CD4-positive, alpha-beta T cell treated with Interferon gamma for 1 hour (primary cell): ENCODE measurements at places on chromosomes 5 and 9.

DNA sequence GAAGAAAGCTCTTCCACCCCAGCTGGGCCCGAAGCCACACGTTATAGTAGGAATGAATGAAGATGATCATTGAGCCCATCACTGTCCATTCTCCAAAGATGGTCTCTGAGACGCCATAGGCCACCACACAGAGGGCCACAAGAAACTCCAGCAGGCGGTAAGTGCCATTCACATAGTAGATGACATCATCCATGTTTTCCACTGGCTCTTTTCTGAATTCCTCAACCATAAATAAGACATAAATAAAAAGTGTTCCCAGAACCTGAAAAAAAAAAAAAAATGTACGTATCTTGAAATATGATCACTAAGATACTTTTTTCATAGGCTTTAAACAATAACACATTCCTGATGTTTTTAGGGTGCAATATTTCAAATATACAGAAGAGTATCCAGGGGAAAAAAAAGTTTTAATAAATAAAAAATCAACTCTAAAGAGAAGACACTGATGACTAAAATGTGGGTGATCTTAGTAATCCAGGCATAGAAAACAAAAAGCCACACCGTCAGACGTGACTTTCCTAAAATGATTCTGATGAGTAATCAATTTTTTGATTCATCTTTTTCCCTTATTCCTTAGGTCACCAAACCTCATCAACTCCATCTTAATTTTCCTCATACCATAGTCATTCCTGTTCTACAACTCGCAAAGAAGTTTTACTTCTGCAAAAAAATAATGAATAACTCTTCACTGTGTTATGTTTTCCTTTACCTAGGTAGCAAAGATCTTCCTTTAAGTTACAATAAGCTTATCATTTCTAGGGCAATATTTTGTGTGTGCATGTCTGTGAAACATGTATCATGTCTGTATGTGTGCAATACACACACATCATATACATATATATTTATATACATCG, 47.8 kb downstream of the RNF145 start:
- no peak for DNase-seq

DNA sequence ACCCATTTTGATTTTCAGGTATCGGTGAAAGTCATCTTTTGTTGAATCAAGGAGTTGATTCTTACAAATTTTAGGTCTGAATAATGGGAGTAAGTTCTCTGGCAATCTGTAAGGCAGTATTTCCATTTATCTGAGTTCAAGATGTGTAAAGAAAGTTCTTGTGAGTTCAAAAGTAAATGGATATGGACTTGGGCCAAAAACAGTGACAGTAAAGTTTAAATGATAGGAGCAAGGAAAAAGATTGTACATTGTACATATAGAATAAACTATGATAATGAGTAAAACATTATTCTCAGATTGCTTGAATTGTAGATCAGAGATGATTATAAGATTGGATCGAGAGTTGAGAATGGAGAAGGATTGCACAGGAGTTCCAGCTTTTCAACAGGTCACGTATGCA, 329.3 kb downstream of the PJA2 start:
- no peak for DNase-seq

DNA sequence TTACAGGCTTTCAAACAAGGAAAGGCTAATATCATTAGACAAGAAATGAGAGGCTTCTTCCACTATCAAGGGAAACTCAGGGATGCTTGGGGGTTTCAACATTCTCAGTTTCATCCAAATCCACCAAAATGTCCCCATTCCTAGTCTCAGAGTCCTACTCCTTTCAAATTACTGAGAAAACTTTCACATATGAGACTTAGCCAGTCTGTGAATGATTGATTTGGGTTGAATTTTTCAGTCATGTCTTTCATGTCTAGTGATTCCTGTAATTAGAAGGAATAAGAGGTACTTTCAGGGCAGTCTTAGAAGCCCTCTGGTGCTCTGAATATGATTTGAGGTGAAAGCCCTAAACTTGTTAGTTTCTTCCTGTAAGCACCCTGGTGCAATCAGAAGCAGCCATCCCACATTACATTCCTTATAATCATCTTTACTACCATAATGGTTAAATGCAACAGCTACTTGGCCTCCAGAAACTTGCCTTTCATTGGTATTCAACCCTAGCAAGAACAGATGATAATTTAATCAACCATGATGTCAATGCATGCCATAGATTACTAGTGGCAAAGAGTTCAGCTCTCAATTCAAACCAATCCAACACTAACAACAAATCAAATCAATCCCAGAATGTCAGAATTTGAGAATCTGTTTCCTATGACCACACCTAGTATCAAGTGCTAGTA, 50.7 kb upstream of the RIC1 start:
- no peak for DNase-seq

DNA sequence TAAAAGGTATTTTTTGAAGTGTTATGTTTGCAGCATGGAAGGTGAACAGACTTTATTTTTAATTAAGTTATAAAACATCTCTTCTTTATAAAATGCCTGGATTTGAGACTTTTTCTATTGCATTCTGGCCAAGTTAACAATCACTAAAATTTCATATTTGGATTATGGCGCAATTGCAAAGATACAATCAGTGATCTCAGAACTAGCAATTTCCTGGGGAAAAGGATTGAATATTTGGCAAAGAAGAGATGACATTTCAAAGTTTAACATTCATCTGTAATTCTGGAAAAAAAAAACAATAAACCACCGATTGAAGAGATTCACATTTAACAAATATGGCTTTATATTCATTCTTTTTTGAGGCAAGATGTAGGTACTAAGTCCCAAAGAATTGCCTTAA, 378.0 kb downstream of the LRRC70 start:
- no peak for DNase-seq

DNA sequence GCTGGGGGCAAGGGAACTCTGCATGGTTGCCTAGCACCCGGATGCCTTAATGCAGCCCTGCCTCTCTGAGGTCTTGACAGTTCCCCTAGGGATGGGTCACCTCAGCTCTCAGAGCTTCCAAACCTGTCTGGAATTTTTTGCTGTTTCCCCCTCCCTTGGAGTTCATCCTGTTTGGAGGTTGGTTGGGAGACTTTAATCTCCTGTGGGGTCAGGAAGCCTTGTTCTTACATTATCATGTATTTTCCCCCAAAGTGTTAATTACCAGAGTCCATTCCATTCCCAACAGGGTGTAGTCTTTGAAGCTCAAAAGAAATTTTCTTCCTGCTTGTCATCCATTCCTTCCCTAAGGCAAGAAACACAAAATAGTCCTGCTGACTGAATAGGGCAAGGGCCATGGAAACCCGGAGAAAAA, 150.3 kb upstream of the SPRY4 start:
- DNase-seq = no peak

DNA sequence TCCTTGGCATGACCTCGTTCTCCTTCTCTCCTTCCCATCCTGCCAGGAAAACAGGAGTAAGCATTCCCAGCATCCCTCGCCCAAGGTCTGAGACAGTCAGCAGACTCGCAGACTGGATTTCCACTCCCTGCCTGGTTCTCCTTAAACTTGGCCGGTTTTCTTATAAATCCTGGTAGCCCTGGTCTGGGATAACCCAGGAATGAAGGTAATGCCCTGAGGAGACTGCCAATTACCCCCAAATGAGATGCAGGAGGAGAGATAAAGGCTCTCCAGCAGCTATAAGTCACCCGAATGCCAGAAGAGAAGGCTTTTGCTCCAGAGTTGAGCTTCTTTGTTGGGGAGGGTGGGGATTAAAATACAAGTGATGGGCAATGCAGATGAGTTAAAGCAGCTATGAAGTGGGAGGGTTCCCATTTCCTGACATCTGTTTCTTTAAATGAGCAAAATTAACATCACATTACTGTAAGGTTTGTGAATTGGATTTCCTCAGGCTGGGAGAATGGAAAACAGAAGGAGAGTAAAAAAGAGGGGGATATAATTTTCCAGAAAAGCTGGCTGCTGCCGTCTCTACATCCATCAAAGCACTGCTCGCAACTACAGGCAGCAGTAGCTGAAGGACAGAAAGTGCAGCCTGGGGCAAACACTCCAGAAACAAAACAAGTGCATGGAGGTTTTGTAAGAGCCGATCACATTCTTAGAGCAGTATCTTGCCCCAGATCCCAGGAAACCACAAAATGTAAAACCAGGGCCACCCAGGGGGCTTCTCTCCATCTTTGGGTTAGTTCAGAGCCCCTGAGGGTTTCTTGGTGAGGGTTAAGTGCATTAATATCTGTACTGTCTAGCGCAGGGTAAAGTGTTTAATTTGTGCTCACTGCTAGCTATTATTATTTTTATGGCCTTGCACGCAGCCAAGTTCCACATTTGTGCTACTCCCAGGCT, 177.6 kb upstream of the PANK3 start:
- no peak for DNase-seq

DNA sequence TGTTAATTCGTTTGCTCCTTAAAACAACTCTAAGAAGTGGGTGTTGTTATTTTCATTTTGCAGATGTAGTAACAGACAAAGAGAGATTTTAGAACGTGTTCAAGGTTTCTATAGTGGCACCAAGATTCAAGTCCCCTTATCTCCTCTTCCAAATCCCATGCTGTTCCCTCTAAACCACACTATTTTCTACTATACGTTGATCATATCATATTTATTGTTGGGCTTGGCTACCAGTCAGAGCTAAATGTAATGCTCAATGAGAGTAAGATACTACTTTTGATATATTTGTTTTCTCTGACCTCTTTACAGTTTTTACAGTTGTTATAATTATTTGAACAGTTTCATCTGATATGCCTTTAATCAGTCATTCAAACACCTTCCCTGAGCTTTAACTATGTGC, 212.9 kb downstream of the EFNA5 start:
- no peak for DNase-seq

DNA sequence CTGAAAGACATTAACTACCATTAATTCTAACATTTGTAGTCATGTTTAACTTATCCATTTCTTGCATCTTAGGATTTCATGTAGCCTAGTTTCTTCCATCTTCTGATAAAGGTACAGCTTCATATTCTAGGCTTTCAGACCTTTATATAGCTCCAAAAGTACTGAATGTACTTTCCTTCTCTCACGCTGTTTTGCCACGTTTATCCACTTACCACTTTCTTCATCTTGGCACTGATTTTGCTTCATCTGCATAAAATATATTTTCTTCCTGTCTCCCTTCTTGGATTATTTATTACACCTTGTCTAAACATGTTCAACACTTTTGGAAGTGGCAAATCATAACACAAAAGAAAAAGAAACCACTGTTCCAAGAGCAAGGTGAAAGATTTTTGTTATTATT, 553.8 kb downstream of the DTWD2 start:
- no peak for DNase-seq

GRCh38 chr5:1507457-1507856, 16.3 kb downstream of the LPCAT1 start:
- DNase-seq = no peak

GRCh38 chr5:152051499-152052454, 127.1 kb upstream of the GLRA1 start:
- no peak for DNase-seq

- no peak for DNase-seq
These were observed 22.2 kb downstream of the SH3GL2 start for GRCh38 chr9:17600962-17601593.

DNA sequence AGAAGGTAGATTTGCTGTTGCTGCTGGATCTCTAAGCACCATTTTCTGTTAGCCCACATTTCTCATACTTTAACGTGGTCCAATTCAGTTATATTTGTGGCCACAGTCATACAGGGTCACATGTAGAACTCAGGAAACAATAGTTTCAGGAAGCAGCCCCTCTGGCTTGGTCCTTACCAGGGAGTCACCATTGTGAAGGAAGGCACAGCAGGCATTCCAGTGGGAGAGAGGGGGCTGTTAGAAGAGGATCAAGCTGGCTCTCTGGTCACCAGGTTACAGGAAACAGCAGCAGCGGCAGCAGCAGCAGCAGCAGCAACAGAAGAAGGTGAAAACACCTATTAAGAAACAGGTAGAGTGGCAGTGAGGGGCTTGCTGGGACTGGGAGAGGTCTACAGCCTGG, 14.5 kb downstream of the C9orf43 start:
- DNase-seq = no peak

DNA sequence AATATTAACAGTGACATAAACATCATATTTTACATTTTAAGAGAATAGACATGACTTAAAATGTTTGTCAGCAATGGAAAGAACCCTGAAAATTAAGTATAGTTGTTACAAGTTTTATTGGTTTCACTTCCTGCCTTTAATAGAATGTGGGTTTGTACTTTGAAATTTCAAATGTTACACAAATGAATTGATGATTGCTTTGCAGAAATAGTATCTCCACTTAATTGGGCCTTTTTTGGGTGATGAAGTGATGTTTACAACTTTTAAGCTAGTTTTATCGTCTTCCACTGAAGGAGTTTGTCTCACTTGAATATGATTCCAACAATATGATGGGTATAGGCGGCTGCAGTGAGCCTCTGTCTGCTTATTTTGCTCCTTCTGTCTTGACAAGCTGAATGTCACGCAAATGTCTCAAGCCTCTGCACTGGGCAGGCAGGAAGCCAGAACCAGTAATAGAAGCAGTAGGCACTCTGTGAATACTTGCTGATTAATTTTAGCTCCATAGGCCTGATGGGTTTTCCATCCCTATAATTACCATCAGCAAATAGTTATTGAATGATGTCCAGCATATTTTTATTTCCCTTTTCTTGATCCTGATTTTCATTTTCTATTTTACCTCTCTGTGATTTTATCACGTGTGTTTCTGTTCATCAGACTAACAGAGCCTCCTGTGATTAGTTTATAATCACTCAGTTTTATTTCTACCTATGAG, 10.6 kb upstream of the NR3C1 start:
- DNase-seq = no peak

- DNase-seq = peak; percentile 68
These were observed 18.7 kb upstream of the PIK3R1 start for GRCh38 chr5:68196876-68197275.

GRCh38 chr9:72898360-72898759, 54.5 kb downstream of the ALDH1A1 start:
- no peak for DNase-seq

GRCh38 chr5:60826653-60827052, 17.4 kb downstream of the ELOVL7 start:
- no peak for DNase-seq

- DNase-seq = no peak
These were observed 2.4 kb downstream of the TLR4 start for GRCh38 chr9:117706421-117707116.

- no peak for DNase-seq
These were observed 371.5 kb downstream of the MLLT3 start for GRCh38 chr9:20250791-20251190.

GRCh38 chr5:87452837-87453236, 40.1 kb upstream of the CCNH start:
- DNase-seq = no peak

GRCh38 chr5:1430121-1430795, 15.0 kb downstream of the SLC6A3 start:
- no peak for DNase-seq

GRCh38 chr5:34914671-34915138, 599 bp downstream of the RAD1 start:
- no peak for DNase-seq

DNA sequence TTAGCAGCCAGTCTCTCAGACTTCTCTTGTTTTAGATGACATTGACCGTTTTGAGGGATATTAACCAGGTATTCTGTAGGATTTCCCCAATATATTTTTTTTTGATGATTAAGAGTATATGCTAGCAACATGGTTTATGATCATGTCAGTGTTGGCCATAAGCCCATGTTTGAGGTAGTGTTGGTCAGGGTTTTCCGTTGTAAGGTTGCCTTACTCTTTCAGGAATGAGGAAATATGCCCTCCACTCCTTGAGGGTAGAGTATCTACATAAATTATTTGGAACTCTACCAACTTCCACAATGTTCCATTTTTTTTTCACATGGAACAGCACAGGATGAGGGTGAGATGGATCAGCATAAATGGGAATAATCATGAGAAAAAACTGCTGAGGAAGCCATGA, 188.4 kb upstream of the PRDM9 start:
- DNase-seq = no peak
